ENCODE measurements at places on chromosomes 2 and 18.
A peak's percentile ranks its signal among the peaks of the same experiment; 100 is the strongest.

DNA sequence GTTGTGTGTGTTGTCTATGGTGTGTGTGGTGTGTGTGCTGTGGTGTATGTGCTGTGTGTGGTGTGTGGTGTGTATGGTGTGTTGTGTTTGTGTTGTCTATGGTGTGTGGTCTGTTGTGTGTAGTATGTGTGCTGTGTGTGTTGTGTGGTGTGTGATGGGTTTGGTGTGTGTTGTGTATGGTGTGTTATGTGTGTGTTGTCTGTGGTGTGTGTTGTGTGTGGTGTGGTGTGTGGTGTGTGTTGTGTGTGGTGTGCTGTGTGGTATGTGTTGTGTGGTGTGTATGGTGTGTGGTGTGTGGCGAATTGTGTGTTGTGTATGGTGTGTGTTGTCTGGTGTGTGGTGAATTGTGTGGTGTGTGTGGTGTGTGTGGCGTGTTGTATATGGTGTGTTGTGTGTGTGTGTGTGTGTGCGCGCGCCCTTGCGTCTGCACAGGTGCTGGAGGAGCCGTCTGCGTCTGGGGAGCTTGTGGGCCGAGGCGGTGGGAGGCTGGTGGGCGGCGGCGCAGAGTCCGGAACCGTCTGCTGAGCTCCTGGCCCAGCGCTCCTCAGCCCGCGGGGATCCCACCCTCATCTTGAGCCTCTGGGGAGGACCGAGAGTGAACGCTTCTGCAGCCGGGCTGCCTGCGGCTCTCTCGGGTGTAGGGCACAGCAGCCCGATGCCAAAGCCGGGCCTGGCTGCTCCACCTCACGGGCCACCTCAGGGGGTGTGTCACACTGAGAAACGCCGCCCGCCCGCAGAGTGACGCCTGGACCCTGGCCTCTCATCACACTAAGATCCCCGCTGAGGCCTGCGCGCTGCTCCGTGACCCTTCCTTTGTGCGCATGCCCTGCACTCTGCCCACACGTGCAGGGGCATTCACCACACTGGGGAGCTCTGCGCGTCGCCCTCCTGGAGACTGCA is 8.8 kb upstream of the ADI1 start:
- no peak for DNase-seq

GRCh38 chr2:189248141-189248540 is 68.6 kb upstream of the COL5A2 start:
- no peak for DNase-seq

GRCh38 chr2:105777506-105778055 is 32.9 kb downstream of the NCK2 start:
- DNase-seq = no peak

DNA sequence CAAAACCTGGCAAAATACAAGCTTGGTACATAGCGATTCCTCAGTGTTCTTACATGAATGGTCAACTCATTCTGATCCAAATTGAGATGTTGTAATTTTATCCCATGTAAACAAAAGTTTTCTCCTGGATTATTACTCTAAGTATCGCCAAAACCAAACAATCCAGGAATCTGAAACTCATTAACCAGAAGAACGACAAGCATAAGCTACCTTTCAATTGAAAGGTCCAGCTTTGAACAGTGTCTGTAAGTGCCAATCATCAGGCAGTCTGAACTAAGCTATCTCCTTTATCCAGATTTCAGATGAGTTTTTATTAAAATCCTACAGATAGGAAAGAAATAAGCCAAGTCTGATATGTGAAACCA is 2.4 kb downstream of the MEX3C start:
- no peak for DNase-seq

DNA sequence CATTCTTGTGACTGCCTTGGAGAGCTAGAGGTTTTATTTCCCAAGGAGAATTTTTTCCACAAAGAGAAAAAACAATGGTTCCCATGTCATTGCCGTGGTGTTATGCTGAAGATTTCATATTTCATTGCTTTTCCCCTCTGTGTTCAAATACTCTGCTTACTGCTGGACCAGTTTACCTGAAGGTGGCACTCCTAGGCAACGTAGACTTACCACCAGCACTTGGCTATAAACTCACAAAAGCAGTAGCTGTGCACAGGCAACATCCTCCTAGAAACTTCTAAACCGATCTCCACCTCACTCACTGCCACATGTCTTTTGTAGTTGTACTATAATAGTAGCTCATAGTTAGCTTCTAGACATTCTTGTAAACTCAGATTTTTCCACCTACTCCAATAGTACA is 1319.7 kb upstream of the CRIM1 start:
- no peak for DNase-seq

GRCh38 chr2:38601463-38602135 is 1.1 kb downstream of the HNRNPLL start:
- DNase-seq = peak; percentile 38

DNA sequence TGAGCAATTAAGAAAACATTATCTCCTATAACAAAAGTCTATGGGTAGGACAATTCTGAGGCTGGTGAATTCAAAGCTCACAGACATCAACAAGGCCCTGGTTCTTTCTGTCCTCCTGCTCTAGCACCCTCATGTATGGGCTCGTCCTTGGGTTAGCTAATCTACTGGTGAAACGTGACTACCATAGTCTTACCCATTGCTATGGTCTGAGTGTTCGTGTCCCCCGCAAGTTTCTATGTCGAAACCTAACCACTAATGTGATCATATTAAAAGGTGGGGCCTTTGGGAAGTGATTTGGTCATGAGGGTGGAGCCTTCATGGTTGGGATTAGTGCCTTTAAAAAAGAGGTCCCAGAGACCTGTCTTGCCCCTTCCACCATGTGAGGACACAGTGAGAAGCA is 564.7 kb downstream of the TNS1 start:
- DNase-seq = no peak

DNA sequence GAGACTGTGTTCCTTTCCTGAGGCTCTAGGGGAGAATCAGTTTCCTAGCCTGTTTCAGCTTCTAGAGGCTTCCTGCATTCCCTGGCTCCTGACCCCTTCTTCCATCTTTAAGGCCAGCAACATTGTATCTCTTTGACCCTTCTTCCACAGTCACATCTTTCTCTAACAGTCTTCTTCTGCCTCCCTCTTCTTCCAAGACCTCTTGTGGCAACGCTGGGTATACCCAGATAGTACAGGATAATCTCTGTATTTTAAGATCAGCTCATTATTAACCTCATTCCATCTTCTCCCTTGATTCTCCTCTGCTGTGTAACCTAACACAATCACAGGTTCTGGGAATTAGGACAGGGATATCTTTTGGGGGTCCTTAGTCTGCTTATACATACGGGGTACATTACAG is 8.9 kb upstream of the MYL12A start:
- no peak for DNase-seq

DNA sequence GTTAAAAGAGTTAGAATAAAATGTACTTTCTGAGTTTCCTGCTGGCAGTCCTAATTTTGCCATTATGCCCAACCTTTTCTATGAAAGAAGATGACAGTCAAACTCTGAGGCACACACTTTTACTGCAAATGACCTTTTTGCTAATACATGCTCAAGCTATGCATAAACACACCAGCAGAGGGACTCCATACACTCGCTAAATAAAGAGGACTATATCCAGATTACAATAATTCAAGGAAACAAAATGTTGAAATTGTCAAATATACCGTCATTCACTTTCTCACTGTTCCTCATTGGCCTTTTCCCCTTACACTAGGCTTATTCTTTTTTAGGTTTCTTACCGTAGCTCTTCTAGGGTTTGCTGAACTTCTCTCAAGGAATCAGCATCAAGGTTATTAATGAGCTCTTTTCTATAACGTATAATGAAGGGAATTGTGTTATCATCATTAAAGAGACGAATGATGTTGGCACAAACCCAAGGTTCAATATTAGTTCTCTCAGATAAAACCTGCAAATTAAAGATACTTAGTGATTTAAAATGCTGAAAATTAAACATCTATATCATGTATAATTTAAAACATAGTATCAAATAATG is 25.7 kb downstream of the SRBD1 start:
- peak; percentile 36 for DNase-seq

GRCh38 chr2:57962861-57963260 is 83.7 kb upstream of the VRK2 start:
- DNase-seq = no peak

GRCh38 chr2:6917761-6918421 is 679 bp downstream of the RNF144A start:
- DNase-seq = no peak

DNA sequence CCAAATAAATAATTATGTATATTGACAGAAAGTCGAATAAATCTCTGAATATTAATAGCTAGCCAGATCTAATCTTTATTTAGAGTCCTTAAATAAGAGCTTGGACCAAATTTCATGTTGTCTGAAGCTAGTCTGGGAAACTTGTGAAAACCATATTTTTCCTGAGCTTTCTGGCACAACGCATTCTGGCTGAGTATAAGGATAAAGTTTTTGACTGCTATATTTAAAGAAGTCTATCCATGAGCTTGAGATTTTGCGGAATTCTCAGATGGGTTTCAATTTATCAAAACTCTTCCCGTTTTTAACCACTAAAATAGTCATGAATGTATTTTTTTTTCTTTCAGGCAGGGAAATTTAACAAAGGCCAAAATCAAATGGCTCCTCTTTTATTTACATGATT is 23.8 kb downstream of the FAP start:
- no peak for DNase-seq

GRCh38 chr2:28975671-28976070 is 5.4 kb upstream of the TOGARAM2 start:
- no peak for DNase-seq

DNA sequence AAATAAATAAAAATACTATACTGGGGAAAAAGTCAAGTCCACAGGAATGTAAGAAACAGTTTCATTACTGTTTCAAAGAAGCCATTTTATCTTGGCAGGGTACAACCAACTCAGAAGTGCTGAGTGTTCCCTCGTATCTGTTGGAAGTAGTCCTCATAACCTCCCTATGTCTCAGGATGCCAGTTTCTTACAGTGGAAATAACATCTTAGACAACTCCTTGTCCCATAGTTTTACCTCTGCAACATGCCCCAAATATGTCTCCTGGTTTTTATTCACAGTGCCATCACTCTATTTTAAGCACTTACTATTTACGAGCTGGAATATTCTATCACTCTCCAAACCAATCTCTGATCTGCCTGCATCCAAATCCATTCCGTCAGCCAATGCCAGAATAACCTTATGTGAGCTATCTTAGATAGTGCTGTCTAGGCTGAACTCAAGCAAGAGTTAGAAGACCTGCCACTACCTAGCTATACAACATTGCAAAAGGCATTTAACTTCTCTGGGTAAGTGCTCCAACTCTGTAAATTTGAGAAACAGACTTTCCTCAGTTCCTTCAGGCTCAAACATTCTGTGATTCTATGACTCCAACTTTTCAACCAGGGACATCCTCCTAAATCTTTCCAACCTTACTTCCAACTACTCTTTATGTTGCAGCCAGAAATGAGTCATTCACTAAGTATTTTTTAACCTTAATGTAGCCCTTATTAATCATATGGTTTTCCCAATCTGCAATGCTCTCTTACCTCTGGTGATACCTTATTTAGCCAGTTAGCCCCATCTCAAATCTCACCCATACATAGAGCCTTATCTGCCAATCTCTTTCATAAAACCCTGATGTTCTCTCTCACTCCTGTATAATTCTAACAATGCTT is 66.7 kb downstream of the RTN4 start:
- DNase-seq = peak; percentile 64

Data from fibroblast of skin of abdomen (primary cell).